Activated naive CD4-positive, alpha-beta T cell treated with anti-CD3 and anti-CD28 coated beads, Interleukin-2, amount 10 ng/mL, durations not matched to agents 7 days and 5 days (primary cell): ENCODE measurements at places on chromosomes 7 and 10.

- no peak overlapping the region for H3K4me3 ChIP-seq
- no peaks in the 10 kb centered on the region for H3K36me3 ChIP-seq
- H3K27ac ChIP-seq = no peak overlapping the region
- no peaks in the 10 kb centered on the region for H3K27me3 ChIP-seq
These were observed 222.2 kb upstream of the SH2B2 start for GRCh38 chr7:102064361-102065025.

DNA sequence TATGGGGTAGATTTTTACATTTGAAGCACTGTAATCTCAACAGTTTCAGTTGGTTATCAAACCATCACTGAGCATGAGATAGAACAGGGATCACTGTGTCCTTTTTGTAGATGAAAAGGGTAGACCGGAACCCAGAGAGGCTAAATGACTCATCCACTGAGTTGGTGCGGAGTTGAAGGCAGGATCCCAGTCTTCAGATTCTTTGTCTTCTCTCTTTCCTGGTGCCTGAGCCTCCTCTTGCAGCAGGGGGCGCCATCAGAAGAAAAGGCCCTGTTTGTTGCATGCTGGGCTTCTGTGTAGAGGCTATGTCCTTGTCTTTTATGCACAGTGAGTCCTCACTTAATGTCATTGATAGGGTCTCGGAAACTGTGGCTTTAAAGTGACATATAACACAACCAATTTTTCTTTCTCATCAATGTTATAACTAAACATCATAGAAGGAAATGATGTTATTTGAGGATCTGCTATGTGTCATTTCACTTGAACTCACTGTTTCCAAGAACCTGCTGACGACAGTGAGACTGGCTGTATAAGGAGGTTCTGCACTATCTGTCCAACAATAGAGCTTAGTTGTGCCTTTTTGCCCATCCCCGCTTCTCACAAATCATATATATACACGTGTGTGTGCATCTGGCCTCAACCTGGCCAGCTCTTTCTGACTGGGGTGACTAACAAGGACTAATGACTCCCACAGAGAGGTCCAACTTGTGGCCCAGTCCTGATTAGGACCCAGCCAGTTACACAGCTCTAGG is 14.3 kb downstream of the ZNF282 start:
- peaks cover 5% of the 10 kb centered on the region for H3K4me1 ChIP-seq
- H3K4me3 ChIP-seq = no peak overlapping the region
- peaks cover 61% of the 10 kb centered on the region for H3K36me3 ChIP-seq
- DNase-seq = peak; percentile 80
- no peaks in the 10 kb centered on the region for H3K27me3 ChIP-seq
- H3K27ac ChIP-seq = peak overlapping the region; percentile 64

GRCh38 chr10:62594093-62594520 is 210.4 kb upstream of the ADO start:
- H3K27me3 ChIP-seq = peaks cover 8% of the 10 kb centered on the region
- no peaks in the 10 kb centered on the region for H3K36me3 ChIP-seq
- DNase-seq = peak; percentile 64
- H3K4me1 ChIP-seq = no peaks in the 10 kb centered on the region
- H3K4me3 ChIP-seq = no peak overlapping the region
- H3K27ac ChIP-seq = no peak overlapping the region

DNA sequence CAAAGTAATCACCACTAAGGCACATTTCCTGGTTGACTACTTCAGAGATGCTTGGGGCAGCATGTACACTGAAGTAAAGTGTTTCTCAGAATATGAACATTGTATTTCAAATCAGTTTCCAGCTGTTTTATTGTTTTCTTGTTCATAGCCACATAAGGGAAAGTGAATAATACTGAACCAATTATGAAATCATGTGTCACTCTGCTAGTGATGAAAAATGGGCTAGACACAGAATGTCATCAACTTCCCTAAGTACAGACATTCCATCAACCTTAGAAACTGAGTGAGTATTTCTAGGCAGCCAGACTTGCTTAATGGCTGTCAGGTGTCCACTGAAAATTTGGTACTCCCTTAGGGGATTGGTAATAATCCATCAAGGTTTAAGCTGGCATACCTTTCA is 603.5 kb downstream of the ARL4A start:
- H3K4me1 ChIP-seq = no peaks in the 10 kb centered on the region
- no peaks in the 10 kb centered on the region for H3K36me3 ChIP-seq
- no peak overlapping the region for H3K27ac ChIP-seq
- no peak overlapping the region for H3K4me3 ChIP-seq
- DNase-seq = no peak
- H3K27me3 ChIP-seq = no peaks in the 10 kb centered on the region

DNA sequence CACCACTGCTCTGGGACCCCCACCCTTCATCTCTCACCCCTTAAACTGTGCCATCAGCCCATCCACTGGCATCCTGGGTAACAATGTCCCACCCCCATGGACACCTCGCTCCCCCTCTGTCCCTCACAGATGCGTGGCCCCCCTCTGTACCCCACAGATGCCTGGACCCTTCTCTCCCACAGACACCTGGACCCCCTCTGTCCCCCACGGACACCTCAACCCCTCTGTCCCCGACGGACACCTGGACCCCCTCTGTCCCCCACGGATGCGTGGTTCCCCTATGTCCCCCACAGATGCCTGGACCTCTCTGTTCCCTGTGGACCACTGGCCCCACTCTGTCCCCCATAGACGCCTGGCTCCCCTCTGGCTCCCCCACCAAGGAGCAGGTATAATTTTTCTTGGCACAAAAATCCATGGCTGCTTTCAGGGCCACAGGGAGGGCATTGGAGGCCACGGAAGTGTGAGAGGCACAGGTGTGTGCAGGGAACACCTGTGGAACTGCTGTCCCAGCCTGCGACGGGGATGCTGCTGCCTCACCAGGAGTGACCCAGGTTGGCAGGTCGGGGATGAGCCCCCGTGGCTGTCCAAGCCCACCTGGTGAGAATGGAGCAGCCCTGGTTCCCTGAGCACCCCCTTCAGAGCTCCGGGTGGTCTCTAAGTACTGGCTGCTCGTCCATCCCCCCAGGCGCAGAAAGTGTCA is 193.5 kb downstream of the PTPRN2 start:
- H3K4me1 ChIP-seq = no peaks in the 10 kb centered on the region
- no peak overlapping the region for H3K4me3 ChIP-seq
- H3K27ac ChIP-seq = no peak overlapping the region
- DNase-seq = no peak

GRCh38 chr10:77550378-77550777 is 87.2 kb downstream of the KCNMA1 start:
- no peaks in the 10 kb centered on the region for H3K27me3 ChIP-seq
- no peak for DNase-seq
- no peaks in the 10 kb centered on the region for H3K36me3 ChIP-seq
- H3K4me3 ChIP-seq = no peak overlapping the region
- H3K4me1 ChIP-seq = peaks cover 2% of the 10 kb centered on the region

GRCh38 chr7:23184709-23185359 is 3.0 kb downstream of the NUP42 start:
- DNase-seq = peak; percentile 39
- H3K4me1 ChIP-seq = peaks cover 47% of the 10 kb centered on the region
- peaks cover 23% of the 10 kb centered on the region for H3K36me3 ChIP-seq
- peaks cover 4% of the 10 kb centered on the region for H3K27me3 ChIP-seq

DNA sequence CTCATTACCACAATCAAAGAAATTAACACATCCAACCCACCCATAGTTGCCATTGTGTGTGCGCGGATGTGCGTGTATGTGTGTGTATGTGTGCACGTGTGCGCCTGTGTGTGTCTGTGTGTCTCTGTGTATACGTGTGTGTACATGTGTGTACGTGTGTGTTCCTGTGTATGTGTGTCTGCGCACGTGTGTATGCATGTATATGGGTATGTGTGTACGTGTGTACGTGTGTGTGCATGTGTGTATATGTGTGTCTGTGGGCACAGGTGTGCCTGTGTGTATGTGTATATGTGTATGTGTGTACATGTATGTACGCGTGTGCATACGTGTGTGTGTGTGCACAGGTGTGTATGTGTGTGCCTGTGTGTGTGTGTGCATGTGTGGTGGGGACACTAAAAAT is 48.9 kb downstream of the EGFR start:
- no peak overlapping the region for H3K4me3 ChIP-seq
- peaks cover 7% of the 10 kb centered on the region for H3K27me3 ChIP-seq
- H3K4me1 ChIP-seq = no peaks in the 10 kb centered on the region
- no peak for DNase-seq
- H3K27ac ChIP-seq = no peak overlapping the region
- no peaks in the 10 kb centered on the region for H3K36me3 ChIP-seq
